ENCODE measurements at places on chromosomes 2 and 18.
A peak's percentile ranks its signal among the peaks of the same experiment; 100 is the strongest.

DNA sequence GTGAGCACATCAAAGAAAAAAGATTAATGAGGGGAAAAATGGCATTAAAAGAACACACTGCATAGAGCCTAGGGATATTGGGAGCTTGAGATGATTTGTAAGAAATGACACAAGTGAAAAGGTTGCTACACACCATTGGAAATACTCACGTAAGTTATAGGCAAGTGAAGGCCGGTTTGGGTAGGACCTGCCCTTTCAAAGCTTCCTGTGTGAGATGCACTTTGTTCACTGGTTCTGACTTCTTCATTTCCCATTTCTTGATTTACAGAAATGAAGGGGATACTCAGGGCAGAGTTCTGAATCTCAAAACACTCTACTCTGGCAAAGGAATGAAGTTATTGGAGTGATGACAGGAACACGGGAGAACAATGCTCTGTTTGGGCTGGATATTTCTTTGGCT, at the start of gene IL18RAP:
Gene IL18RAP (plus strand): TSS at position 251 of the 400 bp plus-strand sequence. CDS start 118 bp downstream, at position 369.
- no peak for DNase-seq

DNA sequence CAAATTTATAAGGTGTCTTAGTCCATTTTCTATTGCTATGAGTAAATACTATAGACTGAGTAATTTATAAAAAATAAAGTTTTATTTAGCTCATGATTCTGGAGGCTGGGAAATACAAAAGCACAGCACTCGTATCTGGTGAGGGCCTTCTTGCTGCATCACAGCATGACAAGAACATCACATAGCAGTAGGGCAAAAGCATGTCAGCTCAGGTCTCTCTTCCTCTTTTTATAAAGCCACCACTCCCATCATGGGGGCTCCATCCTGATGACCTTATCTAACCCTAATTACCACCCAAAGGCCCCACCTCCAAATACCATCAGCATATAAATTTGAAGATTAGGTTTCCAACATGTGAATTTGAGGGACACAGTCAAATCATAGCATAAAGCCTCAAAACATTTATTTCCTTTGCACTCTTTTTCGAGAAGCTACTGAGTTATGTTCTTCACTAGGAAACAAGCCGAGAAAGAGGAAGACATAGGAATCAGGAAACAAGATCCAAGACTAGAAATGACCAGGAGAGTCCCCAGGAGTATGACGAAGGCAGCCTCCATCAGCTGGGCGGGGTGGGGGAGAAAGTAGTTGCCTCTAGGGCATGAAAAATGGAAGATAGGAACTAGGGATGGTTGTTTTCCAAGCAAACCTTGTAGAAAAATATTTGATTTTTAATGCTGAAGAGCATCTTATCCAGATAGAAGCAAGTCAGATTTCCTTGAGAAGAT, 24.1 kb upstream of the NABP1 start:
- DNase-seq: no peak

GRCh38 chr2:106183101-106183696, 10.9 kb downstream of the UXS1 start:
- DNase-seq: no peak

DNA sequence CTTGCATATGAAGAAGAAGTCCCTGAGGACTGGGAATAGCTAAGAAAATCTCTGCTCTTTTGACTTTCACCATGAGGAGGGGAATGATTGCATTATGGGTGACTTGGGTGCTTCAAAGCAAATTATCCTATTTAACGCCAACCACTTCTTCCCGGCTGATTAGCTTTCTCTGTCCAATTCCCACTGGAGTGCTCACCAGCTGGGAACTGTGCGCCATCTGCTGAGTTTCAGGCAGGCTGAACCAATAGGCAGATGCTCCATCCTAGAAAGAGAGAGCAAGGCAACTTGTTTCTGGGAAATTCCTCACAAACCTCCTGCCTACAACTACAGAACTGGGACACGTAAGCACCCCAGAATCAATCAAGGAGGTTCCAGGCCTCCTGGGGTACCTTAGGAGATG, 49.4 kb downstream of the POLE4 start:
- DNase-seq: no peak

DNA sequence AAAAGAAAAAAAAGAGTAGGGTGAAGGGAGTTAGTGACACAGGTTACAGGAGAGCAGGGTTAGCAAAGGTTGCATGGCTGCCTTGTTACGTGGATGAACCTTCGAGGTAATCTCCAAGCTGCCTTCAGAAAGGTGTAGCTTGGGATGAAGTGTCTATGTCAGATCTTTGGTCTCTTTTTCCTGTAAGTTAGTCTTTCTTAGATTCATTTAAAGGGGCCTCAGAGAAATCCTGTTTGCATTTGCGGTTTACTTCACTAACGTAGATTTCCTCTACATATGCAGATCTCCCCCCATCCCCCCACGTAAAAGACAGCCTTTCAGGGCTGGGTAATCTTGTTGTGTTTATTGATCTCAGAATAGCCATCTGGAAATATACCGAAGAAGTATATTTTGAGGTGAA, 83.7 kb downstream of the MTA3 start:
- no peak for DNase-seq

DNA sequence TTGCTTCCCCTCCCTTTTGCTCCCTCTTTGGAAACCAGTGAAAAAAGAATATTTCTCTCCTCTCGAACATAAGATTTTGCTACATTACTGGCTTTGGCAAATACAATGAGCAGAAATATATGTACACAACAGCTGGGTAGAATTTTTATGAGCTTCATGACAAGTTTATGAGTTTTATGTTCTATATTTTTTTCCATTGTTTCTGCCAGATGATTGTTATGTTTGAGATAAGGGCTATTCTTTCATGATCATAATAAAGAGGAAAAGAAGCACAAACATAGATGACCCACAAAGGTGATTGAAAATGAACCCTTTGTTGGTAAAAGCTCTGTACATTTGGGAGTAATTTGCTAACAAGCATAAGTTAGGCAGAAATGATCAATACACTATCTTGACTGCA, 14.8 kb upstream of the TFPI start:
- DNase-seq: no peak

DNA sequence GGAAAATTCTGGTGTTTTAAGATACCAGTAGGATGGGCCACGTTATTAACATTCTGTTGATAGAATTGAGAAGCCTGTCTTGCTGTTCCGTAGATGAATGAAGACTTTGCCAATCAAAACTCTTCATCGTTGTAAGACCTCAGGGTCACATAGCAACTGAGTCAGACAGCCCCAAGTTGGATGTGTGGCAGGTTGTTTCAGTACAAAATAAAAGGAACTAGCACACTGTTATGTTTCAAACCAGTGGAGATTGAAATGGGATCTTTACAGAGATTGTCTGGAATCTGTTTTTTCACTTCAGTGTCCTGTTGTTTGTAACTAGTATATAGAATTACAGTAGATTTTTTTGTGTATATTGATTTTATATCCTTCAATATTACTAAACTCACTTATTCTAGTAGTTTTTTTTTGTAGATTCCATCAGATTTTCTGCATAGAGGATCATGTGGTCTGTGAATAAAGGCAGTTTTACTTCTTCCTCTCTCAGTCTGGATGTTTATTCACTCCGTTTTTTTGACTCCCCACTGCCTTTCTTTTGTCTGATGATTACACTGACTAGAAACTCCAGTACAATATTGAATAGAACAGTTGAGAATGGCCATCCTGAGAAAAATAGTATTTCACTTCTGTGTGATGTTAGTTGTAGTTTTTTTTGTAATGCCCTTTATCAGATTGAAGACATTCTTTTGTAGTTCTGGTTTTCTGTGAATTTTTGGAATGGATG, 22.7 kb downstream of the EPC2 start:
- DNase-seq: no peak

- no peak for DNase-seq
Observed at GRCh38 chr2:100192825-100193224, 50.4 kb upstream of the AFF3 start.

DNA sequence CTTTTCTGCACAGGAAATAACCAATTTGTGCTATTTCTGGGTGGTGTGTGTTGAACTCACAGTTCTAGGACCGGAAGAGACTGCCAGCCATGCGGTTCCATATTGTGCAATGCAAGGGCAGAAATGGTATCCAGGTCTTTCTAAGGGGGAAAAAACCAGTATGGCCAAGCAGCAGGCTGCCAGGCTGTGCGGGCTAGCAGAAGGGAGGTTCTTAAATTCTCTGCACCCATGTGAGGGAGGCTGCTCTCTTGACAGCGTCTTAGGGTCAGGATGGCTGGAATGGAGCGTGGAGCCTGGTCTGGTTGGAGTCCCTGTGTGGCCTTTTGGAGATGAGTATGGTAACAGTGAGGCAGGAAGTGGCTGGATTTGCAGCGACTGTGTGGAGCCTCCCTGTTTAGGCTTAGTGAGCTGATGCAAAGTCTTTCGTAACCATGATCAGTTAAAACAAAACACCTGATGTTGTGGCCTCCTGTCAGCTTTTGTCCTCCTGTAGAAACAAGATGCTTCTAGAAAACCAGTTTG, 52.6 kb downstream of the NCK2 start:
- no peak for DNase-seq

DNA sequence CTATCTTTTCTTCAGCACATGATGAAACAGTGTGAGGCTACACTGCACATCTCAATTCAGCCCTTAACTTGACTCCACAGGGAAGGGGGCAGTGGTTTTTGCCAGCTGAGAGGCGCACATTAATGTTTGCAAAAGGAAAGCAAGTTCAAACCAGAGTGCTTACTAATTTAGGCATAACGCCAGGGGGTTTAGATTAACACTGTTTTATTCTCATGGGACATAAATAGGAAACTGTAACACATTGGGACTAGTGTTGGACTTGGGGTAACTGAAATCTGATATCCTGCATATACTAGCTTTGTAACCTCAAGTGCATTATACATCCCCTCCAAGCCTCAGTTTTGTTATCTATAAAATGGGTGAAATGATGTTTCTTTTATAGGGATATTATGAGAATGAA, 821.2 kb upstream of the ID2 start:
- DNase-seq: no peak

GRCh38 chr2:111061191-111061590, 59.5 kb upstream of the BCL2L11 start:
- no peak for DNase-seq

GRCh38 chr2:44934038-44934982, 7.2 kb upstream of the SIX3 start:
- DNase-seq: no peak

GRCh38 chr2:14552286-14552685, 80.2 kb upstream of the LRATD1 start:
- DNase-seq: no peak

DNA sequence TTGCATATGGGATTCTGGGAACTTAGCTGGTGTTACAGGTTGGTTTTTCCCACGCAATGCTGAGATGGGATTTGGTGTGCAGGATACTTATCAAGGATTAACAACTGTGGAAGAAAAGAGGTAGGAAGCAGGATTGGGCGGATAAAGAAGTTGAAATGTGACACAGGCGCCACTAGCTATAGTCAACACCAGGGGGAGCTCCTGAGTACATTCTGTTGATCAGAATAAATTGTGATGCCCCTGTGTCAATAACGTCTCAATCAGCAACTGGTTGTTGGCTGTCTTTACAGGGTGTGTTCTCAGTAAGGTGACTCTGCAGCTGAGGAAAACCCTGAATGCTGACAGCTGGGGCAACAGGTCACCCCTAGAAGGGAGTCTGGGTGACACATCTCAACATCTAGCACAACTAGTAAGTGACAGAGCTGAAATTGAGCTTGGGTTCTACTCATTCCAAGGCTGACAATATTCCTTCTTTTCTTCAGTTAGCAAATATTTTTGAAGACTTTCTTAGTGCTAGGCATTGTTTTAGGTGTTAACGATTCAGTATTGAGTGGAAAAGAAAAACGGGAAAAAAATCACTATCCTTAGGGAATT, 143.0 kb downstream of the ARL6IP6 start:
- DNase-seq: no peak

DNA sequence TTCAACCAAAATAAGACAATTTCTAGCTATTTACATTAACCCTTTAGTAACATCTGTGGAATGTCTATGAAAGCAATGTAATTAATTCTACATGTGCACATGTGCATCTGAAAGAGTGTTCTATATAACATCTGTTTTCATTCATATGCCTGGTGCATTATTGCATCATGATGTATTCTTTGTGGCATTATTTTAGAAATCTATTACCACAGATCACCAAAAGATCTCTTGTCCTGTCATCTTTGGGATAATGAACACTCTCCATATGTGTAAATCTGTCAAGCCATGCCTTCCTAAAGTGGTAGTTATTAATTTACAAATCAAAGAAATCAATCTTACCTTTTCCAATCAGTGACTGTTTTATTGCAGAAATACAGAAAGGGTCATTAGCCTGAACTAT, 86.9 kb downstream of the TRIB2 start:
- no peak for DNase-seq

DNA sequence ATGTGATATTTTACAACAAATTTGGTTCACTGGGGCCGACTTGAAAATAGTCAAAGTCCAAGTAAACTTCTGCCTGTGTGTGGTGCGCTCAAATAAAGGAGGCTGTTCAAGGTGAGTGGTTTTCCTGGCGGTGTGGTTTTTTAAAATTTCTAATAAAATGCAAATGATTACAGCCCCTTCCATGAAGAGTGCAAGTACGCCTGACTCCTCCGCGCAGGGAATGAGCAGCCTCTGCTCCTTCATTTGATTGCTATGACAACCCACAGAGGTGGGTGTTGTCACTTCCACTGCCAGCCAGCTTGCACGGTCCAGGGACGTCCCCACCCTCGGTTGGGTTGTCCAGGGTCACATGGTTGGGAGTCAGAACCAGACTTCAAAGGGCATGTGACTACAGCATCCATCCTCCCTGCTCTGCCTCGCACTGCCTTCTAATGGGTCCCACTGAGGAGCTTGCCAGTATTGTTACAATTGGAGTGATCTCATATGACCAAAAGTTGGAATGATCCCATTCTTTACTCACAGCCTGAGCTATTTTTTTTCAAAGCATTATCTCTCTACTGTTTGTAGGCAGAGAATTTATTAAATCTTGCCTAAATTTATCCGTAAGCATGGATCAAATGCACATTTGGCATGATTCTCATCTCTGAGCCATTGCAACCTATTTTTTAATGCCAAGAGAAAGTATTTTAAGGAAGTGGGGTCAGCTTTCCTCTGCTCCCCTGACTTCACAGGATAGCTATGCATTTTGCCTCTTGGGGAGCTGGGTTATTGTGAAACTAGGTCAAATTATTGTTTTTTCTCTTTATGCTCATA, 121.3 kb downstream of the AGAP1 start:
- DNase-seq: no peak

DNA sequence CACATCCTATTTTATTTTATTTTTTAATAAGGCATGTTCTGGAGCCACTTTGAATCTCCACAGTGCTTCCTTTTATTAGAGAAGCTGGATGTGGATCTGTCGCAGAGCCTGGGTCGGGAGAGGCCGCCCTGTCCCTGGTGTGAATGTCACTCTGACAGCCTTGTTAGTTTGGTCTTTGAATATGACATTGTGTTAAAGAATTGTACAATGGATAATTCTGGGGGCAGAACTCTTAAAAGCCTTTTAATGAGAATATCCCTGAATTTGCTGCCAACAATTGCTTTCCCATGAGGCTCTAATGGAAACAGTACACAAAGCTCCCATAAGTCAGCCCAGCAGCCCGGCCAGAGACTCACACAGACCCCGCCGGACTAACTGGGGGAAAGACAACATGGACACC, 82.4 kb downstream of the MTCL1 start:
- no peak for DNase-seq

- DNase-seq: no peak
Observed at GRCh38 chr2:201761101-201761500, 19.6 kb downstream of the ALS2 start.

GRCh38 chr2:218292048-218293014, at the start of gene TMBIM1:
Gene TMBIM1 (minus strand): TSS chr2:218292503. CDS start chr2:218282141, 10,362 bp downstream.
- peak; percentile 80 for DNase-seq
